Renal cortical epithelial cell (primary cell): ENCODE measurements at places on chromosomes 2 and 18. TPM values are rescaled to one million over a fixed set of nuclear protein-coding genes. Genes with fewer than 3 reads are reported as not detected.

MC5R gene
- not detected in 2 replicates for total RNA-seq

SERPINB7 gene
- total RNA-seq = 0.25 and 28.0 TPM in 2 replicates

FEV gene
- total RNA-seq = not detected in 2 replicates

SLC40A1 gene
- total RNA-seq = 2.8 and 26.3 TPM in 2 replicates

DNA sequence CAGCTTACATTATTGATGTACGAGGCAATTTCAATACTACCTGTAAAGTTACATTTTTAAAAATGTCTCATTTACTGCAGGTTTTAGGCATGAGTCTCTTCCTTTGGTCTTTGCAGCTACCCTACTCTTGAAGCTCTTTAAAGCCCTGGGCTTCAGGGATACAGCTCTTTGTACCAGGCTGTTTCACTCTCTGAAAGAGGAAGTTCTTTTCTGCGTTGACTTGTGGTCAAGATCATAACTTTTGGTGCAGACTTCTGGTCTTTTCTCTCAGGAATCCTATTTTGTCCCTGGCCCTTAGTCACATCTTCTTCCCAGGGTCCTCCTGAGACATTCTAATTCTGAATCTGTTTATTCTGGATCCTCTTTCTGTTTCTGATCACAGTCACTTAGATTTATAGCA is 16.6 kb upstream of the HRH4 start:
- no peak for DNase-seq

DNA sequence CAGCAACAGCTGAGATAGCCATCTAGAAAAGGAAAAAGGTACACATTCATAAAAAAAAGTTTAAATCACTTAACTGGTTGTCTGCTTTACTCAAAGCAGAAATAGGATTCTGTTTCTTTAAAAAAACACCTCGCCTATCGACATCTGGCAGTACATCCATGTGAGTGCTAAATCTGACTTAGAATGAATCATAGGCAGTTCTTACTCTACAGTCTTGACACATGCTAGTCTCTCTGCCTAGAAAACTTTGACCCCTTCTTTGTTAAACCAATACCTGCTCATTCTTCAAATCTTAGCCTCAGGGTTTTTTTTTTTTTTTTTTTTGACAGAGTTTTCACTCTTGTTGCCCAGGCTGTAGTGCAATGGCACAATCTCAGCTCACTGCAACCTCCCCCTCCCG is 37.1 kb upstream of the GPR75 start:
- peak; percentile 91 for DNase-seq

- no peak for DNase-seq
These were observed 46.3 kb downstream of the ZNF519 start for GRCh38 chr18:14085770-14086457.

LYPD6B gene
- 0.15 and 0.17 TPM in 2 replicates for total RNA-seq

DNA sequence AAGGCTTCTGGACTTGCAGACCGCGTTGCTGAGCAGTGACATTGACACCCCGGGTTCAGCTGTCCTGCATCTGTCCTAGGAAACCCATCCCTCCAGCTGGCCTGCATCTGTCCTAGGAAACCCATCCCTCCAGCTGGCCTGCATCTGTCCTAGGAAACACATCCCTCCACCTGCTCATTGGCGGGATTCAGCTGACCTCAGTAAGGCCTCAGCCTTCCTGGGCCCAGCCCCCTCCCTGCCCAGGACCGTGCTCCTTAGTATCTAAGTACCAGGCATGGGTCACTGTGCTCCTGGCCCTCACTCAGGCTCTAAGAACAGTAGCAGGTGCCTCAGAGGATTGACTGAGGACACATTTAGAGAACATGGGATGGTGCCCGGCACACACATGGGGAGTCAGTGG is 1.2 kb downstream of the MLPH start:
- no peak for DNase-seq

GRCh38 chr2:27496357-27497287 is at the start of gene GCKR:
Gene GCKR (plus strand): TSS chr2:27496839. CDS start chr2:27496905, 66 bp downstream.
- peak; percentile 26 for DNase-seq

SP140 gene
- 4.3 and 5.3 TPM in 2 replicates for total RNA-seq

- DNase-seq = no peak
These were observed 43.6 kb downstream of the CYB5A start for GRCh38 chr18:74248189-74248588.

DNA sequence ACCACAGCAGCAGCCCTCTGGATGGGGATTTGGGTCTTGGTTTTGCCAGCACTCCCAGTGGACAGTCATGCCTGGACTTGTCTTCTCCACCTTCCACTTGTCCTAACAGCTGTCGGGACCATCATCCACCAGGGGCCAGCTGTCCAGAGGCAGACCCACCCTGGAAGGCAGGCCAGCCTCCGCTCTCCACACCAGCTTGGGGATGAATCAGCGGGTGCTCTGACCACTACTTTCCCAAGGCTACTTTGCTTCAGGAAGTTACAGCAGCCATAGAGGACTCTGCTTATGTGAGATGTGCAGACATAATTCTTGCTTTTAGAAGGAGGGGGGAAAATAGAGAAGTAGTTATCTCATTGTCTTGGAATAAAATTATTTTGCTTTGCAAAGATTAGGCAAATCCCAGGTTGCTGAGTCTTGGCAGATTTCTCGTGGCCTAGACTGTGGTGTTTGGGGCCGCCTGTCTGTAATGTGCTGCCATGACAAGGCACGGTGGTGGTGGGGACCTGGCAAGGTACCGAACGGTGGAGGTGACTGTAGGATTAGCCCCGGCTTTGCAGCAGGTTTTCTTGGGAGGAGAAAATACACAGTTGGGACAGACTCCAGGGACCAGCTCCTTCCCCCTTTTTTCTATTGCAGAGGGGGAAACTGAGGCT is 148.7 kb downstream of the AGAP1 start:
- DNase-seq = no peak

DNA sequence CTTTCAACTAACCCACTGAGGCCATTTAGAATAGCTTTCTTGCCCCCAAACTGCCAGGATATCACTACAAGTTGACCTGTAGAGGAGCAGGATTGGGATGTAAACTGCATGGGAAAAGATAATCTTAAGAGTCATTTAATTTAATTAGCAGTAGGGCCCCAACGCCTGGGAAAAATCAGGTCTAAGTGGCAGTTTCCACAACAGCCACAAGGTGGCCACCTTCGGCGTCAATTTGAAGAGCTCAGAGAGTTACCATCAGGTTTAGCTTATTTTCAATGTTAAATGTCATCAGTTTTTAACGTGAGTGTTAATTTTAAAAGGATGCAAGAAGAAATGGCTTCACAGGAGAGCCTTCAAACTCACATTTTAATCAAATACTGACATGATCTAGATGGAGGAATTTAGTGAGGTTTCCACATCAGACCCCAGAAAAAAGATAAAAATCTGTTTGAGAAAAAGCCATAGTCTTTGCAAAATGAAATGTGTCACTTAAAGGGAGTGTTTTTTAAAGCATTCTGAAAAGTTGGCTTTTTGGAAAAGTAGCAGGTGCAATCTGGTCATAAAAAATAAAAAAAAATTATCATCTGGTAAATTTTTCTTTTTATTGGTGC is 77.3 kb upstream of the UPP2 start:
- DNase-seq = peak; percentile 54

SPDYA gene
- 0.69 and 3.5 TPM in 2 replicates for total RNA-seq

MRO gene
- total RNA-seq = 0.30 TPM in 1 of 2 replicates, not detected in the other

EPB41L3 gene
- 40.8 and 54.0 TPM in 2 replicates for total RNA-seq

- no peak for DNase-seq
These were observed 4.1 kb downstream of the BCL11A start for GRCh38 chr2:60549238-60549927.

UGT1A5 gene
- 0.35 and 3.8 TPM in 2 replicates for total RNA-seq

DNA sequence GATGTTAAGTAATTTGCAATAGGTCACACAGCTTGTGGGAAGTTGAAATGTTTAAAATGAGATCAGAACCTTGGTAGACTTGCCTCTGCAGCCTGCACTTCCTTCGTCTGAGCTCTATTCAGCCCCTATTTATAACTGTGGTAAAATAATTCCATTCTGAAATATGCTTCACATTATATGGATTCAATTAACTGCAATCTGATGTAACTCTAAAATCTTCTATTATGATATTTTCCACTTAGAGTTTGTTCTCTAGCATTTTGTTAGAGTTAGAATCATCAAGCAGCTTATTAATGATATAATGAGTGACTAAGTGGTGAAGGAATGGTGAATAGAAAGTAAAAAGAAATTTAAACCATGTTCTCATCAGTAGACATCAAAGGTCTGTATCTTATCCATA is 139.6 kb upstream of the ARHGAP28 start:
- no peak for DNase-seq

DNA sequence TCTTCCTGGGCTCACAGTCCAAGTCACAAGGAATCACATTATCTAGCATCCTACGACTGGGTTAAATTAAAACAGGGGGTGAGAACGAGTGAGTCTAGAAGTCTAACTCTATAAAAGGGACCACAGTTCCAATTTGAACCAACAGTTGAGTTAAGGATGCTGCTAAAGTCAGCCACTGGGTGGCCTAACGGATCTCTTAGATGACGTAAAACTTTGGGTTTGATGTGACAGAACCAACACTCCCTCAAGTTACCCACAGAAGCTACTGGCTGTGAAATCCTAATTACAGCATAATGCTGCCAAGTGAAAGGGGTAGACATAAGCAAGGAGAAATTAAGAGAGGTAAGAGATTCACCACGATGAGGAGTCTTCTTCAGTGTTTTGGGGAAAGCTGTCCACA is 32.7 kb upstream of the RUFY4 start:
- no peak for DNase-seq

ERFE gene
- total RNA-seq = 10.4 and 13.9 TPM in 2 replicates

ABCG5 gene
- total RNA-seq = not detected in 2 replicates

GRCh38 chr2:103264058-103264768 is 502.4 kb downstream of the TMEM182 start:
- DNase-seq = no peak
